ENCODE measurements at places on chromosomes 3 and 15.

DNA sequence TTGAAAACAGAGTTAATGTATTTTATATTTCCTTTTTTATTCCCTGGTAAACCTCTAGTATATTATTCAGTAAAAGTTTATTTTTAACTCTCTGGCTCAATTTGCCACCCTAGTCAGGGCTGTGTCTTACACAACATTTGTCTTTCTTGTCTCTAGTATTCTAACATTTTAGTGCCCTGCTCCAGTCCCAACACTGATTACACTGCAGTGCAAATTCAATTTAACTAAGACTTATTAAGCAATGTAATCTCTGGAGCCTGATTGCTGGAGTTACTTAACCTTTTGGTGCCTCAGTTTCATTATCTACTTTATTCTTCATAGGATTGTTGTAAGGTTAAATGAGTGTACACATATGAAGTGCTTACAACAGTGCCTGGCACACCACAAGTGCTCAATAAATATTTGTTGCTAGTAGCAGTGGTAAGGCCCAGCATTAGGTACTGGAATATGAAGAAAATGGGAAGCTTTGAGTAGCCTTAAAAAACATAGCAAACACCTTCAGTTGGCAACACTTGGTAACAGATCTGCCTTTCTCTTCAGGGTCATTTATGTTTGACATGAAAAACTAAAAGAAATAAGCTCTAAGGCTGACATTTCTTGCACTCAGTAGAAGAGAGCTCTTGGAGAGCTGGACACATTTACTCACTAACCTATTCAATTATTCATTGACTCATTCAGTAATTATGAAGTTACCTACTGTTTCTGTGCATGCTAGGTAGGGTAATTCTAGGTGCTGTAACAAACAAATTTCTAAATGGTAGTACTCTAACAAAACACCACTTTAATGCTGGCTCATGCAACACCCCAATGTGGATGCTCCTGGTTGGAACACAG lies 364.5 kb upstream of the EPHA3 start:
- no peak for DNase-seq

DNA sequence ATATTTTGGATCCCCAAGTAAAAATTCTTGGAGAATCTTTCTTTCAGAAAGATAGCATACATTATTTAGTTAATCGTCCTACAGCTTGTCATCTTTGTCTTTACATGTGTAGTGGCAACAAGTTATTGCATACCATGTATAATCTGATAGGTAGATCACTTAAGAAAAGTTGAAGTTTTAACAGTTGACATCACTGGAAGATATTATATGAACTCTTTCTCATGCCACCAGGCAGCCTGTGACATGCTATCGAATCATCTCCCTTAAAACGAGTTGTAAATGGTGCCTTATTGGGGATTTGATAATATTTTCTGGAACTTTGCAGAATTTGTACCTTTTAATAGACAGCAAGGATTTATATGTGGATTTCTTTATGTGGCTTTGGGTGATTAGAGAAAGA lies 8.7 kb downstream of the U2SURP start:
- no peak for DNase-seq

GRCh38 chr3:151445273-151446001 lies 15.4 kb downstream of the IGSF10 start:
- no peak for DNase-seq

GRCh38 chr3:37582086-37582485 lies 279.6 kb upstream of the CTDSPL start:
- no peak for DNase-seq

- no peak for DNase-seq
Measured at GRCh38 chr15:100167884-100168375, 173.8 kb downstream of the ADAMTS17 start.

DNA sequence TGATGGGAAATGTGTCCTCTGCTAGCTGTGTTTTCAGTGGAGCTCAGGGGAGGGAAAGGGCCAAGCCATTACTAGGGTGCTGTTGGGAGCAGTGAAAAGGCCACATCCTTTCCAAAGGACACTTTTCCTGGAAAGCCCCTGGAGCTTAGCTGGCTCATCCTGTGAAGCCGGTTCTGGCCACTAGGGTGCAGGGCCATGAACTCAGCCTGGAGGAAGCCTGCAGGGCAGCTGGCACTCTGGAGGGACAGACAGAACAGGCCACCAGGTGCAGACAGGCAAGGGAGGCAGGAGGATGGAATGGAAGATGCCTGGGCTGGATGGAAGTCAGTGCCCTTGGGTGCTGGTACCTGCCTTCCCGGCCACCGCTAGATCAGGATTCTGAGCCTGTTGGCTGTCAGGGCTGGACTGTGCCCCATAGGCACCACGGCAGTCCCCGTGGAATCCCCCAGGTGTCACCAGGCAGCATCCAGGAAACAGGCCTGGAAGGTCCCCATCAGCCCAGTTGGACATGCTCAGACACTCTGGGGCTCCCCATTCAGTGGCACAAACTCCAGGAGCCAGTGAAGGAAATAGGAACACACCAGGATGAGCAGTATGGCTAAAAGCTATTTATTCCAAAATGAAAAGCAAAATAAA lies 76.2 kb upstream of the C2CD4B start:
- DNase-seq, result no peak

DNA sequence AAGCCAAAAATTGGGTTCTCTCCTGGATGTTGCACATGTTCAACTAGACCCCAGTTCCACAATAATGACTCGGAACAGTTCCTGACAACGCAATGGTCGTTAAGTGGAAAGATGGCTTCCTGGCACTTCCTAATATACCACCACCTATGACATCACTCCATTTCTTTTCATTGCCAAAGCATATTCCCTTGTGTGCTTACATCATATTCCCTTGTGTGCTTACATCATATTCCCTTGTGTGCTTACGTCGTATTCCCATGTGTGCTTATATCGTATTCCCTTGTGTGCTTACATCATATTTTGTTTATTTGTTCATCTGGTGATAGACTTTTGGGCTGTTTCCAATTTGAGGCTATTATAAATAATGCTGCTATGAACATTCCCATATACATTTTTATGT lies 39.2 kb downstream of the TFRC start:
- DNase-seq, result no peak

GRCh38 chr3:25454005-25454927 lies 26.2 kb downstream of the RARB start:
- DNase-seq, result no peak

DNA sequence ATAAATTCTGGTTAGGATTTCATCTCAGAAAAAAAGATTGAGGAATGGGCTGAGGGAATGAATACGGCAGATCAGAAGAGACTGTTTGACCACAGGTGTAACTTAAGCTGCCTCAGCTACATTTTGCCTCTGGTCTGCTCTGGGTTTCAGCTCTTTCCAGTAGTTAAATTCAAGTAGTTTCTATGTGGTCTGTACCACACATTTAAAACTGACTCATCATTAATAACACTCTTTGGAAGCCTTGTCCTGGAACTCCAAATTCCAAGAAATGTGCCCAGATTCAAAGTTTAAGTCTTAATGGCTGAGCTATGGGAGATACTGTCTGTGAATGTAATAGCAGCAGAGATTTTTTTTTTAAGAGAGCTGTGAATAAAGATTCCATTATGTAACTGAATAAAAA lies 133.1 kb upstream of the IGSF10 start:
- DNase-seq, result no peak

- DNase-seq, result no peak
Measured at GRCh38 chr15:69947394-69947793, 150.3 kb downstream of the TLE3 start.
